Heart left ventricle (tissue), 16 donors: ENCODE measurements at places on chromosomes 5 and 9. TPM values are rescaled to one million over a fixed set of nuclear protein-coding genes. Genes with fewer than 3 reads are reported as not detected.
A peak's percentile ranks its signal among the peaks of the same experiment; 100 is the strongest.

TAF11L10 gene
- not detected for total RNA-seq

AQP7 gene
- 96.3 TPM for total RNA-seq

PRDM9 gene
- total RNA-seq, result not detected

C9orf153 gene
- total RNA-seq, result 0.29 TPM

HTR4 gene
- not detected for total RNA-seq

SOHLH1 gene
- not detected for total RNA-seq

GRCh38 chr5:137462265-137462590 lies 36.9 kb downstream of the SPOCK1 start:
- no peak overlapping the region for H3K27ac ChIP-seq
- no peaks in the 10 kb centered on the region for H3K27me3 ChIP-seq
- H3K36me3 ChIP-seq, result no peaks in the 10 kb centered on the region
- H3K4me1 ChIP-seq, result no peaks in the 10 kb centered on the region
- DNase-seq, result no peak

DNA sequence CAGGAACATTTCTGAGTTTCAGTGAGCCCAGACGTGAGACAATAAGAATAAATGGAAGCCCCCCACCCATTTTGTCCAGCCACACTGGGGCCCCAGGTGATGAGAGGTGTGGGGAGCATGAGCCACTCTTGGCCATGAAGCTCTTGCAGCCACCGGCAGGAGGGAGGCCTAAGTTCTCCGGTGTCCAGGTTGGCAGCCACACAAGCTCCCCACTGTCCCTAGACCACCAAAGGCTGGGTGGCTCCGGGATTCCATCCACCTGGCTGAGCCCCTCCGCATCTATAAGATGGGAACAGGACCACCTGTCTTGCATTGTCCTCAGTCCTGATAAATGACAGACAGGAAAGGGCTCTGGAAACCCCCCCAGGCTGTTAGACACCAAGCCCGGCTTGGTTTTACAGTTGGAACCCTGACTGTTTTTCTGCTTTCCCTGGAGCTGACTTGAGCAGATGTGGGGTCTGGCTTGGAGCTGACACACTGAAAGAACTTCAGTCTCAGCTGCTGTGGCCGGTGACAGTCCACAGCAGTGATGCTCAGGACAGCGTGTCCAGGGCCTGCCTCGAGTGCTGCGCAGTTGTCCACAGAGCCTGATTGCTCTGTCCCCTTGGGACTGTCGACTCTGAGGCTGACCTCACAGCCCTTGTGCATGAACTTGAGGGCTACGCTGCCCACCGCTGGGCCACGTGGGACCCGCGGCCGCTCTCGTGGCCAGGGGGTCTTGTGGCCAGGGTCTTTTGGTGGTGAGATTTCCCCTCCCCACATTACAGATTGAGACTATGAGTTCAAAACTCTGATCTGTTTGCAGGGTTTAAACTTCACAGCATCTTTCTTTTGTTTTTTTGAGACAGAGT lies 74.8 kb downstream of the PSMB7 start:
- no peak overlapping the region for H3K4me3 ChIP-seq
- peaks cover 77% of the 10 kb centered on the region for H3K36me3 ChIP-seq
- peaks cover 11% of the 10 kb centered on the region for H3K4me1 ChIP-seq
- peak; percentile 44 for DNase-seq
- H3K27me3 ChIP-seq, result no peaks in the 10 kb centered on the region

DNA sequence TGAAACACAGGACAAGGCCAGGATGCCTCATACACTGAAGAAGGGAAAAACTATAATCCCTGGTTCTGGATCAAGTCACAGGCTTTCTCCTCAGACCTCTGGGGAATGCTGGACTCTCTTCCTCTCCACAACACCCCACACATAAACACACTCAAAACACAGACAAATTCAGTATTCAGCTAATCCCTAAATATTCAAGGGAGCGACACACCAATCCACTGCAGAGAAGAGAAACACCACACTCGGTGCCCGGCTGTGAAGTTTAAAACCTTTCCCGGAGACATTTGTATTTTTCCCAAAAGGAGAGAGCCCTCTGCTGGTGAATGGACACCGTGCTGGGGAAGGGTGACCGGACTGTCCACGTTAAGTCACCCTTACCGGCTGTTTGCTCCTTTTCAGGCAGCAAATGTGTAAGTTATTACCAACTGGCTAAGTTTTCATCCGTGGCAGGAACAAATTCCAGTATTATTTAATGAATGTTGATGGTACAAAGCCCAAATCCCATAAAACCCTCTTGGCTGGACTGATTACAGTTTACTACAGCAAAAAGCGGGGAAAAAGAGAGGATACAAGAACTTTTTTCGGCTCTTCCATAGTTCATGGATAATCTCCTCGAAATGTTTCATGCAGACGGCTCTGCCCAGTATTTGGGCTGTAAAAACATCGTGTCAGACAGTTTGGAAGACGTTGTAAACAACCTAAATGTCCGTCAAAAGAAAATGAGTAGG lies 130.9 kb upstream of the SLC30A5 start:
- H3K4me1 ChIP-seq, result peaks cover 5% of the 10 kb centered on the region
- no peak overlapping the region for H3K4me3 ChIP-seq
- no peak overlapping the region for H3K27ac ChIP-seq
- no peaks in the 10 kb centered on the region for H3K27me3 ChIP-seq
- peak; percentile 60 for DNase-seq
- H3K36me3 ChIP-seq, result no peaks in the 10 kb centered on the region

GRCh38 chr9:79284081-79284480 lies 287.7 kb upstream of the TLE4 start:
- H3K27ac ChIP-seq, result no peak overlapping the region
- no peaks in the 10 kb centered on the region for H3K27me3 ChIP-seq
- no peak for DNase-seq
- no peaks in the 10 kb centered on the region for H3K36me3 ChIP-seq
- H3K4me1 ChIP-seq, result no peaks in the 10 kb centered on the region
- no peak overlapping the region for H3K4me3 ChIP-seq

DNA sequence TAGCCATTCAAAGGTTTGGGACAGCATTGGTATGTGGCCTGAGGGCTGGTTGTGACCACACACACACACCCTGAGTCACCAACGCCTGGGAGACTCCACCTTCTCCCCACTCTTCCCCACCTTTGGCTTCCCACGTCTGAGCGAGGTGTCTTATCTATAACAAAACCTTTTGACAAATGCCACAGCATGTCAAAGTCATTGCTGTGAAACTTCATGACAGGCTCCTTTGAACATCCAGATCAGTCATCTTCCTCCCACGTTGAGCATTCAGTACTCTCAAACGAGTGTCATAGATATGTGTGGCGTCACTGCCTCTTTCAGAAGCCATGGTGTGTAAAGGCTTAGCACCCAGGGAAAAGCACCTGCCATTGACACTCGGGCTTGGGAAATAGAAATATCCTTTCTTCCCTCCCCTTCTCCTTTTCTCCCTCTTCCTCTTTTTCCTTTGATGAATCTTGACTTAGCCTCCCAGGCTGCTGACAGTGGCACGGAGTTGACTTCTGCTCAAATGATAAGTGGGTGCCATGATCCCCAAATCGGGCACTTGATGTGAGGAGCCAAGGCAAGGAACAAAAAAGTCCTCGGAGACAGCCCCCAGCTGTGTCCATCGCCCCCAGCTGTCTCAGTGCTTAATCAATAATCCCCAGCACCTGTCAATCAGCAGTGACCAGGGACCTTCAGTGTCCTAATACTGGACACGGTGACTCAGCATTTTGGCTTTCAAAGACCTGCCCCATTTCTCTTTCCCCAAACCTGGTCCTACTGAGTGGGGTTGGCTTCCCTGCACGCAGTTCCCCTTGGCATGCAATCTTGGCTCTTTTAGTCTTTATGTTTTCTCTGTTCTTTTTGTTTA lies 114.8 kb downstream of the FGF18 start:
- no peak for DNase-seq
- no peak overlapping the region for H3K4me3 ChIP-seq
- H3K27ac ChIP-seq, result no peak overlapping the region
- no peaks in the 10 kb centered on the region for H3K27me3 ChIP-seq

DNA sequence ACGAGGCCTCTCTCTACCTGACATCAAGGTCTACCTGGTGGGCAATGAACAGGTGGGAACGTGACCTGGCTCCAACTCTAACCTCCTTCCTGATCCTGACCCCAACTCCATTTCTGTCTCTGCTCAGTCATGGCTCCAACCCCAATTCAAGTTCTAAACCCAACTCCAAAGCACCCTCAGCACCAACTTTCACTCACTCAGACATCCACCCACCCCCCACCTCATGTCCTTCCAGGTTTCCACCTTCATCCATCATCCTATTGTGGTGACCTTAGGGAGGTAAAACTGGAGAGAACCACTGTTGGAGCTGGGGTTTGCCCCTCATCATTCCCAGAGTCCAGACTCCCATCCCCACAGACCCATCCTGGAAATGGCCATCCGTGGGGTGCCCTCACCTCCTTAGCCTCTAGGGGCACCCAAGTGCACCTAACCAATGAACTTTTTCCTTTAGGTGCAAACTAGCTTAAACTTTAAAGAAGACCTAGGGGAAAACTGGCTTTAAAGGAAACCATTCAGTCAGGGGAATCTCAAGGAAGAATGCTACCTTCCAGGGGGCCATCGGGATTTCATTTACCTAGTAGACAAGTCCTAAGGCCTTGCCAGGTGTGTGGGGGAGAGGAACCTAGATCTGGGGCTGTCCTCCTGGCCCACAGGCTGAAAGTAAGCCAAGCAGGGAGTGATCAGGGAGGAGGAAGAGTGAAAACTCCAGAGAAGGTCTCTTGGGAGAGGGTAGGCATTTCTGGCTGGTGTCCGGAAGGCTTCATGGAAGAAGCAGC lies 11.3 kb downstream of the RGS14 start:
- peaks cover 43% of the 10 kb centered on the region for H3K4me1 ChIP-seq
- no peaks in the 10 kb centered on the region for H3K36me3 ChIP-seq
- no peak overlapping the region for H3K27ac ChIP-seq
- H3K27me3 ChIP-seq, result no peaks in the 10 kb centered on the region
- H3K4me3 ChIP-seq, result no peak overlapping the region
- DNase-seq, result no peak

GRCh38 chr5:1474866-1475543 lies 29.8 kb upstream of the SLC6A3 start:
- no peak overlapping the region for H3K27ac ChIP-seq
- H3K4me3 ChIP-seq, result no peak overlapping the region
- peak; percentile 48 for DNase-seq

DNA sequence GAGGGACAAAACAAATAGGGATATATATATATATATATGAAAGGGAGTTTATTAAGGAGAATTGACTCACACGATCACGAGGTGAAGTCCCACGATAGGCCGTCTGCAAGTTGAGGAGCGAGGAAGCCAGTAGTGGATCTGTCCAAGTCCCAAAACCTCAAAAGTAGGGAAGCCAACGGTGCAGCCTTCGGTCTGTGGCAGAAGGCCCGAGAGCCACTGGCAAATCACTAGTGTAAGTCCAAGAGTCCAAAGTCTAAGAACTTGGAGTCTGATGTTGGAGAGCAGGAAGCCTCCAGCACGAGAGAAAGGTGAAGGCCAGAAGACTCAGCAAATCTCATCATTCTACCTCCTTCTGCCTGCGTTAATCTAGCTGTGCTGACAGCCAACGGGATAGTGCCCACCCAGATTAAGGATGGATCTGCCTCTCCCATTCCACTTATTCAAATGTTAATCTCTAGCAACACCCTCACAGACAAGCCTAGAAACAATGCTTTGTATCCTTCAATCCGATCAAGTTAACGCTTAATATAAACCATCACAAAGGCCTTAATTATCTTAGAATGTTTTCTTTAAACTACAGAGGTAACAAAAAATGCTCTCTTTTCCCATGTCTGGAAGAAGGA lies 23.8 kb upstream of the DAB2 start:
- no peak overlapping the region for H3K4me3 ChIP-seq
- H3K27ac ChIP-seq, result no peak overlapping the region
- no peaks in the 10 kb centered on the region for H3K36me3 ChIP-seq
- no peaks in the 10 kb centered on the region for H3K27me3 ChIP-seq
- H3K4me1 ChIP-seq, result no peaks in the 10 kb centered on the region

DNA sequence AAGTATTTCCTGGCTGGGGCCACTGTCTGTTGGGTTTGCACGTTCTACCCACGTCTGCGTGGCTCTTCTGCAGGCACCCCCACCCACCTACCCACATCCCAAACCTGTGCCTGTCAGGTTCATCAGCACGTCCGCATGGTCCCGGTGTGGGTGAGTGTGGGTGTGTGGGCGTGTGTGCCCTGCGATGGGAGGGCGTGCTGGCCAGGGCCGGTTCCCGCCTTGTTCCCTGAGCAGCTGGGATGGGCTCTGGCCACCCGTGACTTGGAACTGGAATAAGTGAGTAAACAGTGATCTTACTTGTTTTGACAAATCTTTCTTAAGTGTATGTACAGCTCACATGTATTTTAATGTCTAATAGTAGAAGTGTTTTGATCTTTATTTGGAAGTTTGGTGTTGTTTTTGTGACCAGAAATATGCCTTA lies 20.4 kb downstream of the ERGIC1 start:
- no peaks in the 10 kb centered on the region for H3K27me3 ChIP-seq
- H3K4me1 ChIP-seq, result peaks cover 73% of the 10 kb centered on the region

- H3K27ac ChIP-seq, result no peak overlapping the region
- H3K36me3 ChIP-seq, result peaks cover 46% of the 10 kb centered on the region
- H3K4me3 ChIP-seq, result no peak overlapping the region
- H3K4me1 ChIP-seq, result no peaks in the 10 kb centered on the region
- H3K27me3 ChIP-seq, result no peaks in the 10 kb centered on the region
These were observed 17.4 kb upstream of the NIM1K start for GRCh38 chr5:43174586-43174985.

GRCh38 chr9:624935-625500 lies 216.5 kb upstream of the DMRT1 start:
- H3K4me3 ChIP-seq, result no peak overlapping the region
- H3K27ac ChIP-seq, result peak overlapping the region; percentile 61
- no peak for DNase-seq
- H3K36me3 ChIP-seq, result no peaks in the 10 kb centered on the region

DNA sequence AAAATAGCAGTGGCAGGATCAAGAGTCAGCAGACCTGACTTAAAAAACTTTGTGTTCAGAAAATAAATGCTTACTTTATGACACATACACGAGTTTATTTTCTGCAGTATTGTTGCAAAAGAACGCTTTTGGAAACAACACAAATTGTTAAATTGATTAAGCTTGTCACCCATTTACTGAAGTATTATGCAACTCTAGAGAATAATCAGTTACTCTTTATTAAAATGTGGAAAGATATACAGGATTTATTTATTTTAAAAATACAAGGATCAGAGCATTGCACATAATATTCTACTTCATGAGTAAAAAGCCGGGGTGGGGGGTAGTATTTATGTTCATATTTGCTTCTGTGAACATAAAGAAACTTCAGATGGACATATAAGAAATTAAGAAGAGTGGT lies 20.0 kb downstream of the FYB1 start:
- H3K27me3 ChIP-seq, result no peaks in the 10 kb centered on the region
- H3K27ac ChIP-seq, result no peak overlapping the region
- H3K4me3 ChIP-seq, result no peak overlapping the region
- no peak for DNase-seq
- no peaks in the 10 kb centered on the region for H3K4me1 ChIP-seq

- H3K36me3 ChIP-seq, result no peaks in the 10 kb centered on the region
- no peaks in the 10 kb centered on the region for H3K4me1 ChIP-seq
- no peak overlapping the region for H3K27ac ChIP-seq
- DNase-seq, result no peak
These were observed 50.5 kb upstream of the EXOC3 start for GRCh38 chr5:392431-392988.

DNA sequence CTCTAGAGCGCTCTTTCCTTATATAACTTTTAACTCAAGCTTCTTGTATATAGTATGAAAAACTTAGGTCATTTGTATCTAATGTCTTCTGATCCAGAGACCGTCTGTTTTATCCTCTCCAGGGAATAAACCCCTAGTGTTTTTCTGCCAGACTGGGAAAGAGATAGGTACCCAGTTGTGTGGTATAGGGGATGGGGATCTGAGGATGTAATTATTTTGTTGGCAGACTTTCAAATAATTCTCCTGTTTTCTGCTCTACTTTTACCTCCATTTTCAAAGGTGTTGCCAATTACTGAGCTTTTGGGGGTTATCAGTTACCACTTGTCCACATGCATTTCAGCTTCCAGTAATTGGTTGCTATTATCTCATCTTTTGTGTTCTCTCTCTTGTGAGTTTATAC lies 17.9 kb downstream of the CCDC171 start:
- no peaks in the 10 kb centered on the region for H3K36me3 ChIP-seq
- H3K4me3 ChIP-seq, result no peak overlapping the region
- H3K27me3 ChIP-seq, result no peaks in the 10 kb centered on the region
- no peak for DNase-seq
